ENCODE measurements at places on chromosomes 1 and 21. TPM values are rescaled to one million over a fixed set of nuclear protein-coding genes. Genes with fewer than 3 reads are reported as not detected.

Gene MYBPH
- 7.7 TPM for total RNA-seq

Gene GNPAT
- 40.6 TPM for total RNA-seq

Gene WDR77
- total RNA-seq, result 19.1 TPM

- no peak for DNase-seq
Measured at GRCh38 chr1:166915042-166915441, 39.0 kb upstream of the TADA1 start.

Gene RORC
- total RNA-seq, result 73.2 TPM

GRCh38 chr1:121444096-121444495 is 259.3 kb downstream of the SRGAP2C start:
- DNase-seq, result no peak

- no peak for DNase-seq
Measured at GRCh38 chr1:44636688-44637598, 37.3 kb downstream of the TMEM53 start.

All from prostate gland (tissue), 2 donors.